ENCODE measurements at places on chromosomes 16 and 17.

GRCh38 chr16:53611179-53611696 is 92.4 kb downstream of the RPGRIP1L start:
- DNase-seq: peak; percentile 43

DNA sequence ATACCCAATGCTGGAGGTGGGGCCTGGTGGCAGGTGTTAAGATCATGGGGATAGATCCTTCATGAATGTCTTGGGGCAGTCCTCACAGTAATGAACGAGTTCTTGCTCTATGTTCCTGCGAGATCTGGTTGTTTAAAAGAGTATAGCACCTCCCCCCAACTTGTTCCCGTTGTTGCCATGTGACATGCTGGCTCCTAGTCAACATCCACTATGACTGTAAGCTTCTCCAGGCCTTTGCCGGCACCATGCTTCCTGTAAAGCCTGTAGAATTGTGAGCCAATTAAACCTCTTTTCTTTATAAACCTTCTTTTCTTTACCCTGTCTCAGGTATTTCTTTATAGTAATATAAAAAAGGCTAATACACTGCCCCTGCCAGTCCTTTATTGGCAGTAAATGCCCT is 33.3 kb downstream of the RANBP10 start:
- peak; percentile 57 for DNase-seq

- DNase-seq: no peak
Observed at GRCh38 chr16:63922560-63922959, 1199.3 kb downstream of the CDH11 start.

GRCh38 chr17:20313306-20313705 is 154.0 kb downstream of the LGALS9B start:
- DNase-seq: no peak

DNA sequence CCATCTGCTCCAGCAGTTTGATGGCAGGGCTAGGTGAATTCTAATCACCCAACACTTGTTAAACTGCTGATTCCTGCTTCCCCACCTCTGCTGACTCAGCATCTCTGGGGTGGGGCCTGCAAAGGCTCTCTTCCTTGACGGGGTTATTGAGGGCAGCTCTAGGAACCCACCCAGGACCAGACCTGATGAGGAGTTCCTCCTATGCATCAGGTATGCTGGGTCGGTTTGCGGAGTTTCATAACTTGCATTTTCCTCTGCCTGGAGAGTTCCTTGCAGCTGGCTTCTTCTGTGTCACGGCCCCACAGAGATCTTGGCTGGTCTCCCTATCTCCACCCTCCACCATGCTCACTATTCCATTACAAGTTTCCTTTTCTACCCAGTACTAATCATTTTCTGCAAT is 93.4 kb upstream of the CCL2 start:
- DNase-seq: no peak

DNA sequence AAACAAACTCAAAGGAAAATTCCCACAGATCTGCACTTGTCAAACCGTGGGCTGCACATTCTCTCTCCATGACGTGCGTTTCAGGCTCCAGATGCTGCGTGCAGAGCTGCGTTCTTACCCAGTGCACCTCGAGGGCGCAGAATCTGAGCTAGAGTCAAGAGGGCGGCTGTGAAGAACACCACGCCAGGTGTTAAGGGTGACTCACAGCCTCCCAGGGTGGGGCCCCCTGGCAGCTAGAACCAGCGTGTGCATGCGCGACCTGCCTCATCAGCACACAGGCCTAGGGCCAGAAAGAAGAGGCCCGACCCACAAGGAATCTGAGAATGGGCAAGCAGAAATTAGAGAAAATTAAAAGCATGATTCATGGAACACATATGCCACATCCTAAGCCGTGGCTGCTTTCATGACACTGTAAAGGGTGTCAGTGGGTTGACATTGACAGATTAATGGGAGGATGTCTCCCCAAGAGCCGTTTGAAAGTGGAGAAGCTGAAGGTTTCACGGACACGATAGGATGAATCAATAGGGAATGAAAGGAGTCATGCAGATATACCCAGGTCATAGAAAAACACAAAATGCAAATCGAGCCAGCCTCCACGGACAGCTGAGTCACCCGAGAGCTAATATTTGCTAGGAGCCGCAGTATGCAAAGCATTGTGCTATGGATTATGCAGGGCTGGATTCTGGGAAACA is 29.0 kb downstream of the MARCHF10 start:
- DNase-seq: no peak

DNA sequence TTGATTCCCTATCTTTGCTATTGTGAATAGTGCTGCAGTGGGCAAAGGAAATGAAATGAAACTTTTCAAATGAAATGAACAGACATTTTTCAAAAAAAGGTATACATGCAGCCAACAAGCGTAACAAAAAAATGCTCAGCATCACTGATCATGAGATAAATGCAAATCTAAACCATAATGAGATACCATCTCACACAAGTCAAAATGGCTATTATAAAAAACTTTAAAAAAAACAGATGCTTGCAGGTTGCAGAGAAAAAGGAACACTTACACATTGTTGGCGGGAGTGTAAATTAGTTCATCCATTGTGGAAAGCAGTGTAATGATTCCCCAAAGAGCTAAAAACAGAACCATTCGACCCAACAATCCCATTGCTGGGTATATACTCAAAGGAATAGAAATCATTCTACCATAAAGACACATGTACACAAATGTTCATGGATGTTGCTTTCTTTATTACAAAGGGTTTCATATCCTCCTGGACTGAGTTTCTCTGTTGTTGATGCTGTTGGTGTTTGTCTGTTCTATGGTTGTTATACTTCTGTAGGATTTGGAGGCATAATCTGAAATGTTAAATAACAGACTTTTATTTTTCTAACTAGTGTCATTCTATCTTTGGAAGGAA is 99.3 kb upstream of the SOX9 start:
- no peak for DNase-seq

GRCh38 chr17:37318931-37319594 is 56.7 kb upstream of the C17orf78 start:
- DNase-seq: peak; percentile 54

DNA sequence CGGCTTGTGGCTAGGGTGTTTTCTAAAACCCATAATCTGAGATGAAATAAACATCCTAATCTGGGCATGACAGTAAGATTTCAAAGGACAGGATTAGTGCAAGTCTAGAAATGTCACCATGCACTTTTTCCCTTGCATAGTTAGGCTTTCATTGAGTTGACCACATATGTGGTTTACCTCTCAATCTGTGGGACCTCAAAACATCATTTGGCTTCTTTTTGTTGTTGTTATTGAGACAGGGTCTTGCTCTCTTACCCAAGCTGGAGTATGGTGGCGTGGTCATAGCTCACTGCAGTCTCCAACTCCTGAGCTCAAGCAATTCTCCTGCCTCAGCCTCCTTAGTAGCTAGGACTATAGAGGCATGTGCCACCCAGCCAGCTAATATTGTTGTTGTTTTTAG is 197.8 kb downstream of the CEP112 start:
- no peak for DNase-seq

- DNase-seq: no peak
Observed at GRCh38 chr16:58057121-58057520, 31.6 kb downstream of the MMP15 start.

DNA sequence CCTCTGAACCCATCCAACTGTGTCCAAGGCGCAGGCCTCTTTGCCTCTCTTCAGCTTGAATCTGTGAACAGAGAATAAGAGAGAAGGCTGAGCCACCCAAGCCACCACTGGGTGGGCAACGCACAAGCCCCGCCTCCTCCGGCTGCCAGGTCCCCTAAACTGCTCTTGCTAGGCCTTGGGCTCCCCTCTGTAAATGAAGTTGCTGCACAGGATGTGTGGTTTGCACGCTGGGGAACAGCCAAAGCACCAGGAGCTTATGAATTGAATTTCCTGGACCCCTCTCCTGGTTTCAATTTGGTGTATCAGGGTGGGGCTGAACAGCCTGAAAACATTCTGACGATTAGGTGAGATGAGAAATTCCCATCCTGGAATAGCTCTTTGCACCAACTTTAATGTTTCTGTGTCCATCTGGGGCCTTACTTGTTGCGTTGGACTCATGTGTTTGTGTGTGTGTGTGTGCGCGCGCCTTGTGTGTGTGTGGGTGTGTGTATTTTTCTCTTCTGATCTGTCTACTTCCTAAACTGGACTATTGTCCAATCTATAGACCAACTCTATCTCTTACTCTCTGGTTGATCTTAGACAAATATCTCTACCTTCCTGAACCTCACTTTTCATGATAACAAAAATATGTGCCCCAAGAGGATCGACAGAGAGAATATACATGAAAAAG is 2.3 kb downstream of the CCL1 start:
- peak; percentile 37 for DNase-seq

DNA sequence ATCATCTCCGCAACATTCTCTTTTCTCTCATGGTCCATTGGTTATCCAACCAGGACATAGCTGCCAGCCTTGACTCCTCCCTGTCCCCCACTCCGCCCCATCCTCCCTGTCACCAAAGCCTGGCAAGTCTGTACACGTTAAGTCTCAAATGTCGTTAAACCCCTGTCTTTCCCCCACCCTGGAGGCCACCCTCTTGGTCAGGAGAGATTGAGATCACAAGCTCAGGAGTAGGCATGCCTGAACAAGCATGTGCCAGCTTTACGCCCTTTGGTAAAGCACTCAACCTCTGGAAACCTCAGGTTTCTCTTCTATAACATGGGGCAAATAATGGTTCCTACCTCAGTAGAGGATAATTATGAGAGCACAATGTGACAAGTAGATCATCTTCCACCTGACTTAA is 38.1 kb upstream of the CCL1 start:
- no peak for DNase-seq

GRCh38 chr16:14572535-14572934 is 57.5 kb downstream of the PARN start:
- DNase-seq: no peak

DNA sequence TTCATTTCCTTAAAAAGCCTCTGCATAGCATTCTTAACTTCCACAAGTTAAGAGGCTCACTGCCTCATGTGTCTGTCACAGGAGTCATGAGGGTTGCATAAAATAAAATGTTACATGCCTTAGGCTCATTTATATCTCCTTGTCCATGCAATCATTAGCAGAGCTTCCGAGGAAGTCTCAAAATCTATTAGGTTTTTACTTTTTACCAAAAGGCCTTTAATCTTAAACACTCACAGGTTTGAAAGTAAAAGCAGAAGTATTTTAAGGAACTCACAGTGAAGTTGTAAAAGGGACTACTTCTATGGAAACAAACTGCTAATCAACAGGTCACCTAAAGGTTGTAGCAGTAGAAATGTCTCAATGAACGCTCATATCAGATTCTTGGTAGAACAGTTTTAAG is 5.2 kb upstream of the ATP6V0A1 start:
- peak; percentile 78 for DNase-seq

DNA sequence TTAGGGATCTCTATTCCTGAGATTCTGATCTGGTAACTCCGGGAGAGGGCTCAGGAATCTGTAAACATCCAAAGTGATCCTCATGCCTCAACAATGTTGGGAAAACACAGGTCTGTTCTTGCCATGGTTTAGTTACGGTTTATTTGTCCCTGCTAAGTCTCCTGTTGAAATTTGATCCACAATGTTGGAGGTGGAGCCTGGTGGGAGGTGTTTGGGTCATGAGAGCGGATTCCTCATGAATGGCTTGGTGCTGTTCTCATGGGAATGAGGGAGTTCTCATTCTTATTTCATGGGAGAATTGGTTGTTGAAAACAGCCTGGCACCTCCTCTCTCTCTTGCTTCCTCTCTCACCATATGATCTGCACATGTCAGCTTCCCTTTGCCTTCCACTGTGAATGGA is 608.6 kb upstream of the GOT2 start:
- DNase-seq: no peak

DNA sequence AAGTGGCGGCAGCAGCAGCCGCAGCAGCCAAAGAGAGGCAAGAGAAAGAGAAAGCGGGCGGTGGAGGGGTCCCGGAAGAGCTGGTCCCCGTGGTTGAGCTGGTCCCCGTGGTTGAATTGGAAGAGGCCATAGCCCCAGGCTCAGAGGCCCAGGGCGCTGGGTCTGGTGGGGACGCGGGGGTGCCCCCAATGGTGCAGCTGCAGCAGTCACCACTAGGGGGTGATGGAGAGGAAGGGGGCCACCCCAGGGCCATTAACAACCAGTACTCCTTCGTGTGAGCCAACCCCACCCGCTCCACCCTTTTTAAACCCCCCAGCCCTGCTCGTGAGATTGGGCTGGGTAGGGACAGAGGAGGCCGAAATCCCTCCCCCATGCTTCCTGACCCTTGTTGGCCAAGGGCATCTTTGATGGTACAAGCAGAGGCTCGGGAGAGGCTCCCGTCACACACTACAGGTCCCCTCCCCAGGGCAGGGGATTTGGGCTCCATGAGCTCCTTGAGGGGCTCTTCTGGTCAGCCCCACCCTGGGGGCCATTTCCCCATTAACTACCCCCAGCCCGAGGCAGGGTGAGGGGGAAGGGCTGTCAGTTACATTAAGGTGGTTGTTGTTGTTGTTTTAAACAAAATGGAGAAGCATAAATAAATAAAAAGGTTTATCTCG is 4.6 kb upstream of the ATP2A1 start:
- DNase-seq: peak; percentile 74

DNA sequence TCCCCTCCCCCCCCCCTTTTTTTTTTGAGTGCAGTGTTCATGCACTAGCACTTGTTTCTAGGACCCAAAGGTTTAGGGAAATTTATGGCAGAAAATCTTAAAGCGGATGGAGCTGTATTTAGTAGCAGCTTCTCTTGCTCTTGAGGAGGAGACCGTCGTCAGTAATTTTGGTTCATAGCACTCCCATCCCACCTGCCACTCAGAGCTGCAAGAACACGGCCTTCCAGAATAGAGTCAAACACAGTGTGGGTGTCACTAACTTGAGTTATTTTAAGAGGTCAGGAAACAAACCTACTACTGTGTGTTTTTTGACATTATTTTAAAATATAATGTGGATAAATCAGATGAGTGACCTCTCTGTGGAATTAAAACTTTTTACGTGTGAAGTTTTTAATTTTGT is 37.3 kb downstream of the SEC14L1 start:
- no peak for DNase-seq

GRCh38 chr17:1577583-1578013 is 15.0 kb upstream of the PITPNA start:
- DNase-seq: peak; percentile 68

GRCh38 chr16:1793578-1794220 is at the start of gene IGFALS:
IGFALS (minus strand) TSS chr16:1793705; CDS start chr16:1793652, 53 bp downstream.
- no peak for DNase-seq

GRCh38 chr16:26787924-26788323 is 278.8 kb upstream of the C16orf82 start:
- DNase-seq: no peak

DNA sequence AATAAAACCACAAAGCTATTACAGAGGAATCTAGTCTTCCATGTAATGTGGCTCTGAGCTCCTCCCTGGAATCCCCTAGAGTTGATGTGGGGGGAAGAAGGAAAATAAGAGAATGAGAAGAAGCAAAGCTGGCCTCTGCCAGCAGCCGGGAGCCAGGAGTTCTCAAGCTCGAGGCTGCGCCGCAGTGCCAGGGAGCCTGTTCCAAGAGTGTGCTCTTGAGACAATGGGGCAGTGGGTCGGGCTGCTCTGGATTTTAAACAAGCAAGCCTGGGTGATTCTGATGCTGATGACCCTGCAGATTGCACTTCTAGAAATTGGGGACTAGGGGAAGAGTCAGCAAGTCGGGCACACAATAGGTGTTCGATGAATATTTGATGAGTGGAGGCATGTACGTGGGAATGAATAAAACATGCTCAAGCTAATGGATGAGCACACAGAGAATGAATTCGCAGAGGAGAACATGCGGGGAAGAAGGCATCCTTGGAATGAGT is 119.9 kb downstream of the CMIP start:
- no peak for DNase-seq

- no peak for DNase-seq
Observed at GRCh38 chr16:69017036-69017783, 88.2 kb upstream of the HAS3 start.

Measured in hematopoietic multipotent progenitor cell treated with erythropoietin and hydrocortisone succinate and interleukin-3 and kit ligand, for 4 days (in vitro differentiated cells).